A549 treated with ZK216348 at 1 μM for 4 hours (cell line): ENCODE measurements at places on chromosomes 7 and 10. TPM values are rescaled to one million over a fixed set of nuclear protein-coding genes. Genes with fewer than 3 reads are reported as not detected.

NFKB2 gene
- 44.9 to 75.7 TPM (median 64.7 TPM) in 5 replicates for total RNA-seq

C10orf95 gene
- 0.13 to 0.34 TPM (median 0.19 TPM) in 4 of 5 replicates, not detected in the other for total RNA-seq

C7orf57 gene
- 0.20 to 0.67 TPM (median 0.31 TPM) in 5 replicates for total RNA-seq

C10orf90 gene
- 2.7 to 5.1 TPM (median 3.5 TPM) in 5 replicates for total RNA-seq

HTR7 gene
- total RNA-seq: 0.12 to 0.28 TPM (median 0.17 TPM) in 5 replicates

TMEM236 gene
- total RNA-seq: 0.04 to 0.09 TPM (median 0.05 TPM) in 5 replicates

C10orf105 gene
- not detected in 5 replicates for total RNA-seq

RASA4 gene
- total RNA-seq: 1.4 to 2.8 TPM (median 2.3 TPM) in 5 replicates

TACR2 gene
- 0.07 to 0.15 TPM (median 0.13 TPM) in 3 of 5 replicates, not detected in the others for total RNA-seq

HOXA4 gene
- 1.5 to 2.6 TPM (median 2.2 TPM) in 5 replicates for total RNA-seq

ARHGEF5 gene
- 1.6 to 2.7 TPM (median 2.5 TPM) in 5 replicates for total RNA-seq

TRDMT1 gene
- 2.0 to 4.4 TPM (median 3.7 TPM) in 5 replicates for total RNA-seq

NXPH1 gene
- total RNA-seq: not detected in 5 replicates
